ENCODE measurements at places on chromosomes 1 and 21.
A peak's percentile ranks its signal among the peaks of the same experiment; 100 is the strongest.

GRCh38 chr1:1920057-1920607 lies 1.1 kb upstream of the TMEM52 start:
- DNase-seq: no peak

DNA sequence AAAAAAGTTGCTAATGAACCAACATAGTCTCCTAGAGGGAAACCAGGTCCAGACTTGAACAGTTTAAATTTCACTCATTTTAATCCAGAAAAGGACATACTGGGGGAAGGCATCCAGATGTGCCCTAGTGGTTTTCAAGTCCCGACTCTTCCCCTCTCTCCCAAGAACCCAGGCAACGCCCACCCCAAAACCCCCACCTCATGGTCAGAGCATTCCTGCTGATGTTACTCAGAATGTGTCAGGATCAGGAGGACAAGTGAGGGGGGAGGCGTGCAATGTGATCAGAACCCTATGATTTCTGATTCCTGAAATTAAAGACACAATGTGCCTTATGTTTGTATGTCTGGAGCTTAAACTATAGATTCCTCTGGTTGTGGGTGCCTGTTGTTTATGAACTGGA lies 1.6 kb upstream of the CTSK start:
- DNase-seq: peak; percentile 38

DNA sequence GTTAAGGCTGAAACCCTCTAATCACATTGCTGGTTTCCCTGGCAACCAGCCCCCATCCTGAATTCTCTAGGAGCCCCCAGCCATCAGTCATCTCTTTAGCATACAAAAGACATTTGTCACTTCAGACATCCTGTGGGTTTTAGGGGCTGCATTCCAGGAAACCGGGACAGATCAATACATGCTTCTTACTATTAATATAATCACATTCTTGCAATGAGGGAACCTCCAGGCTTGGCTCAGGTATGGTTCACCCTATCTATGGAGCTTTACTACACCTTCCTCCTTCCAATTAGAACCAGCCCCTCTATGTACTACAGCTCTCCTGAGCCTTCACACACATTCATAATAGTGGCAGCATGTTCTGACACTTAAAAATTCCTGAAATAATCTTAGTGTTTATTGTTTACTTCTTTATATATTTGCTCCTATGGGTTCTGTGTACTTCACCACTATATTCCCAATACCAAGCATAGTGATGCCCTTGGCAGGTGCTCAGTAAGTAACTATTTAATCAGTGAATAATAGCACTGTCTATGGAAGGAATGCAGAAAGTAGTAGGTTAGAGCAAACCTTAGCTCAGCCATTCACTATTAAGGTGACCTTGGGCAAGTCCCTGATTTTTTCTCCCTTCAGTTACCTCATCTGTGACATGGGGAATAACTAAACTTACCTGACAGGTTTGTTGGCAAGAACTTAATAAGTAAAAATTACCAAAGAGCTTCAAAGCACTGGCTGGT lies 59.6 kb downstream of the ZNF678 start:
- DNase-seq: no peak

DNA sequence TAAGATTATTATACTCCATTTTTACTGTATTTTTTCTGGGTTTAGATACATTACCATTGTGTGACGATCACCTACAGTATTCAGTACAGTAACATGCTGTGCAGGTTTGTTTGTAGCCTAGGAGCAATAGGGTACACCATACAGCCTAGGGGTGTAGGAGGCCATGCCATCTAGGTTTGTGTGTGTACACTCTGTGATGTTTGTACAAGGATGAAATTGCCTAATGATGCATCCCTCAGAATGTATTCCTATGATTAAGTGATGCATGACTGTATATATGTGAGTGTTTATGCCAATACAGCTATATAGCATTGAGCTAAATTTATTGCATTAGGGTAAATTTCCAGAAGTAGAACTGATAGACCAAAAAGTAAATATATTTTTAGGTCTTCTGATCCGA lies 23.3 kb downstream of the TUFT1 start:
- no peak for DNase-seq

- DNase-seq: no peak
Measured at GRCh38 chr1:66397192-66397591, 136.8 kb upstream of the SGIP1 start.

DNA sequence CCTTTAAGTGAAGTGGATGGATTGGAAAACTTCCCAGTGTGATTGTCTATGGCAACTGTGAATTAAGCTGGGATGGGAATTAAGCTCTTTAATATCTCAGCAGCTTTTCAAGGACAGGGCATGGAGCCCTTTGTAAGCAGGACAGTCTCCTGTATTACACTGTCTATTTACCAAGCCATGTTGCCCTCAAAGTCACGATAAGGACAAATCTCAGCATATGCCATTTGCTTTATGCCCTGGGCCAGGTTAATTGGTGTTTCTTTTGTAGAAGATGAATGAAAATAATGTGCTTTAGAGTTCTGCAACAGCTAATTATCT lies 17.6 kb downstream of the UTP25 start:
- DNase-seq: no peak

DNA sequence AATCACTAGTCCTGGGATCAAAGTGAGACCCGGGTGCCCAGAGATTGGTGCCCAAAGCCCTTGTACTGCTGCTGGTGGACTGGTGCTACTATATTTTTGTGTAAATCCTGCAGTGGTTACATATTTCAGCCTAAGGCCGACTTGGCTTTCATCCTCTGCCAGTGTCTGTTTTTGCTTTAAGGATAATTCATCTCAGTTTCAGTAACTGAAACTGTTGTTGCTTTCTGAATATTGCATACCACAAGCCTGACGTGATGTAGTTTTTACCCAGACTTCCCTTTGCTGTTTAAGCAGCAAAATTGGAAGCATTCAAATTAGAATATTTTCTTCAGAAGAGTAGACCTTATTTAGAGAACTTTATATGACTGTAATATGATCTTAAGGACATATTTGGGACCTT lies 341.8 kb downstream of the RYR2 start:
- no peak for DNase-seq

GRCh38 chr1:50994997-50995396 lies 25.0 kb downstream of the CDKN2C start:
- no peak for DNase-seq

Measured in suppressor macrophage (primary cell).